ENCODE measurements at places on chromosomes 2 and 18.

DNA sequence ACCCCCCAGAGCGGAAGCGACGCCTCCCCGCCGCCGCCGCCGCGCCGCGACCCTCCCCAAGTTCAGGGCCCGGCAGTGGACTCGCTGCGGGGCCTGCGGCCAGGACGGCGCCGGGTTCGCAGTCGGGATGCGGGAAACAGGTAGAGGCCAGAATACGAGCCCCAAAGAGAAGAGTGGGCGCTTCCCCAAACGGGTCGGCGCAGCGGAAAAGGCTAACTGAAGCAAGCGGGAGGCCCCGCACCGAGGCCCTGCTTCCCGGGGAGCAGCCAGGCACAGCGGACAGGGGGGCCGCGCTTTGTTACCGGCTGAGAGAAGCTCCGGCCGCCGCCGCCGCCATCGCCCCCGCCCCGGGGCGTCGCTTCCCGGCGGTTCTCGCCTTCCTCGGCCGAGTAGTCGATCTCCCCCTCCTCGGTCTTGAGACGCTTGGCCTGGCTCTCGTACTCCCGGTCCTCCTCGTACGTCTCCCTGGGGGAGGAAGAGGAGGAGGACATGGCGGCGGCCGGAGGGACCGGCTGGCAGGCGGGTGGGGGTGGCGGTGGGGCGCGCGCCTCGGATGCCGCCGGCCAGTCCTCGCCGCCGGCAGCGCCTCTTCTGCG, 494 bp downstream of the HNRNPLL start:
- DNase-seq, result no peak

- no peak for DNase-seq
Observed at GRCh38 chr2:190682168-190682567, 33.3 kb downstream of the NAB1 start.

DNA sequence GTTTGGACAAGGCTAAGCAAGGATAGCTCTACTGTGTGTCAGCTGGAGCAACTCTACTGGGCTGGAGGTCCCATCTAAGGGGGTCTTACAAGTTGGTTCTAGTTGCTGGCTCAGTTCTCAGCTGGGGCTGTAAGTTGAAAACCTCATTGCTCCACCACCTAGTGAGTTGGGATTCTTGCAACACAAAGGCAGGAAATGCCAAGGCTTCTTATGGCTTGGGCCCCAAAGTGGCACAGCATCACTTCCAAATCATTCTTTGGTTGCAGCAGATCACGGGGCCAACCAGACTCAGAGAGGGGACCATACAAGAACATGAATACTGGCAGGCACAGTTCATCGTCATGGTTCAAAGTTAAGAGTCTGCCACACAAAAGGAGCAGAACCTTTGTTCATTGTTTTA, 332.7 kb downstream of the LRRTM1 start:
- DNase-seq, result no peak

DNA sequence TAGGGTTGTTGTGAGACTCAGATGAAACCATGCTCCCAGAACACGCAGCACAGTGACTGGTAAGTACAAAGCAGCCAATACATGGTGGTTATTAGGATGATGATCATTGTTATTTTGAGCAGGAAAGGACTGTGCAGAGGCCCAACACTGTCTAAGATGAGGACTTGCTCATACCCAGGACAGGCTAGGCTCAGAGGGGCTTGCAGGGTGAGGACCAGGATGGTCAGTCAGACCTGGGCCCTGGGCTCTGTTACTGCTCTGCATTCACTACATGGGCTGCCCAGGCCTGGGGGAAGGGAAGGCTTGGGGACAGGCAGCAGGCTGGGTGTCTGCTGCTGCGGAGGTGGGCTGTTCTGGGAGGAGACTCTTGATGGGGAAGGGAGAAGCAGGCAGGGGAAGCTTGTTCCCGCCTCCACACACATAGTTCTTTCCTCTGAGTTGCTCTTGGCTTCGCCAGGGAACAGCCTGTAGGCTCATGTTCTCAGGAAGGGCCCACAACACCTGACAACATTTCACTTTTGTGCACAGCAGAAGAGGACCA, 17.5 kb downstream of the CAPN13 start:
- no peak for DNase-seq

- no peak for DNase-seq
Observed at GRCh38 chr2:132969371-132969985, 299.5 kb upstream of the LYPD1 start.

GRCh38 chr18:23058746-23059415, 76.4 kb upstream of the CABLES1 start:
- DNase-seq, result no peak

GRCh38 chr2:43854671-43855070, 15.9 kb downstream of the ABCG8 start:
- DNase-seq, result no peak

DNA sequence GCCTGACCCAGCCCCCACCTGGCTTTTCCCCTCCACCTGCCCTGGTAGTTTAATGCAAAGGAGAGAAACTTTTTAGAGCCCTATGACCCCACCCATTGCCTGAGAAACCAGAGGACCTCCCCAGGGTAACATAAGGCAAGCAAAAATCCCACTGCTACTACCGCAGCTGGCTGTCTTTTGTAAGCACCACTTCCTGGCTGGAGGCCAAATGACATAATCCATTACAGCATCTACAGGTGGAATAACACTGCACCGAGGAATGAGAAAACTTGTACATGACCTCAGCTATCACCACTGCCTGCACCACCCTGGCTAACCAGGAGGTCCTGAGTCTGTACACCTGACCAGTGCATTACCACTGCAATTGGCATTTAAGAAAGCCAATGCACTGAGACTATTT, 149.6 kb upstream of the GALNT5 start:
- no peak for DNase-seq

- DNase-seq, result no peak
Observed at GRCh38 chr18:61803393-61803792, 89.4 kb downstream of the RNF152 start.

- DNase-seq, result no peak
Observed at GRCh38 chr2:69890881-69891280, 2.9 kb upstream of the SNRNP27 start.

DNA sequence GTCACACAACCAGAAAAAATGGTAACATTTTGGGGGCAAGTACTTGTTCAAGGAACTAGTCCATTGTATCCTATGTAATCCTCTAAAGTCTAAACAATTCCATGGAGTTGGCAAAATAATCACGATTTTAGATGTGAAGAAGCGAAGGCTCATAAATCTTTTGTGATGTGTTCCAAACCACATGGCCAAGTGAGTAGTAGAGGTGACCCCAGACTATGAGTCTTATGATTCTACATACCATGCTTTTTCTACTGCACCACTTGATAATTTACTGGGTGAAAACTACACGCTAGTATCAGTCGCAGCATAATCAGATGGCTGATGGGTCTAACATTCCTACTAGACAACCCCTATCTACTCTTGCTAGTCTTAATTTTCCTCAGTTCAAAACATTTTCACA, 371.4 kb downstream of the OSR1 start:
- DNase-seq, result no peak

- peak; percentile 85 for DNase-seq
Observed at GRCh38 chr2:204108781-204109295, 172.3 kb downstream of the ICOS start.

GRCh38 chr18:6546229-6546628, 131.5 kb upstream of the L3MBTL4 start:
- DNase-seq, result no peak

- DNase-seq, result no peak
Observed at GRCh38 chr18:8177330-8178016, 431.8 kb upstream of the RAB12 start.

GRCh38 chr2:222651718-222652418, 4.0 kb downstream of the FARSB start:
- no peak for DNase-seq

GRCh38 chr18:6004683-6005082, 109.4 kb upstream of the TMEM200C start:
- DNase-seq, result peak; percentile 84

- no peak for DNase-seq
Observed at GRCh38 chr2:28336982-28337627, 55.6 kb upstream of the FOSL2 start.

GRCh38 chr18:79453816-79454735, 58.3 kb downstream of the NFATC1 start:
- DNase-seq, result no peak

DNA sequence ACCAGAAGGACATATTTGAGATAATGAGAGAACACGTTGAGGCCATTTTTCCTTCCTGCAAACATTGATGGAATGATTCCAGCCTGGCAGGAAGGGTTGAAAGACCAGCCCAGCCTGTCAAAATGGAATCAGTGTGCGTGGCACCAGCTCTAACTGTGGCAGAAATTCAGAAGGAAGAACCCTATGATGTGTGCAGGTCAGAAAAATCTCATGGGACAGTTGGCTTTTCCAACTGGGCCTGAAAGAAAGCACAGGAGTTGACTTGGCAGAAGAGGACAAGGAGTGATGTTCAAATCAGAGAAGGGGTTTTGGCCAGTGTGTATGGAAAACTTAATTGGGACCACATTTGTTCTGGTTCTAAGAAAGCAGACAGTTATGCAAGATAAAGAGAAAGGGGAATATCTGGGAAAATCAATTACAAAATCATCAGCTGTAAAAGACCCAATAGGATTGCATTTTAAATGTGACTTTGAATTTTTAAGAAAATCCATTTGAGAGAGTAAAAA, 192.8 kb upstream of the PID1 start:
- no peak for DNase-seq

DNA sequence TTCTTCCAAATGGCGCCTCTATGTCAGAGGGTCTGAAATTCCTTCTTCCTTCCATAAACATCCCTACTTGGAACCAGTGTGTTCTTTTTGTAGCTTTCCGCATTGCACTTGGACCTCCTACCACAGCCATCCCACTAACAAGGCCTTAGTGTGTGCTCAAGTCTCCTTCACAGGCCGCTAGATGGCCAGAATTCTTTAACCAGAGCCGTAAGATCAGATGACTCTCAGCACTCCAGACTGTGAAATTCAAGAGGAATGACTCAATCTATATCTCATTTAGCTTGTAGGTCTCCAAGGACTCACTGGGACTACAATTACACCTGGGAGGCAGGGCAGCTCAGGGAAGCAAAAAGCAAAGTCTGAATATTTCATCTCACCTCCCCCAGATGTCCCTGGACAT, 298.9 kb downstream of the EIPR1 start:
- no peak for DNase-seq

- DNase-seq, result no peak
Observed at GRCh38 chr18:45482286-45482685, 133.0 kb upstream of the SLC14A2 start.

DNA sequence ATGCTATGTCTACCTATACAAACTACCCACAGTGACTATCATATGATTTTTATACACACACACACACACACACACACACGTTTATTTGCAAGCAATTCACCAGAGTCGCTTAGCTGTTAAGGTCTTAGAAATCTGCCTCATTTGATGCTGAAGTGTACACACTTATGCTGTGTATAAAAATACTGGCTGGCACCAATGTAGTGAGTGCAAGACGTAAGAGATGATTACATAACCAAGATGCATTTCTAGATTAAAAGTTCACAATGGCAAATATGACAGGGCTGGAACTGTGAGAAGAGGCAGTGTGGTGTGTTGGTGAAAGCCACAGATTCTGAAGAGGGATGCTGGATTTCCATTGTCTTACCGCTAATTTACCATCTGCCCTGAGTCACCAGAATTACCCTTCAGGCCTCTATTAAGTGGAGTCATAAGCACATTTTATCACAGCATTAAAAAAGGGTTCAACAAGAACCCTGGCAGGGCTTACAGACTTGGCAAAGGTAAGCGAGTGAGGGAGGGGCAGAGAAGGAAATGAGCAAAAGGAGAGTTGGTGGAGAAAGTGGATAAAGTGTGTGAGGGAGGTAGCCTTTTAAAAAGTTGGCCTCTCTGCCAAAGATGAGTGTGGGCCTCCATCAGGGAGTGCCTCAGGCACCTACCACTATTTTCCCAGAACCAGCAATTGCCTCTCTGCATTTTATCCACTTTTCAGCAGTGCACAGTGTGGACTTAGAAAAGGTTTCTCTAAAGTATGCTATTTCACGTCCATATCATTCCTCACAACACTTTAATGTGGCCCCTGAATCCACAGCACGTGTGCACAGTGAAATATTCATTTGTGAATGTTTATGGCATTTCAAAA, 21.5 kb downstream of the MEIS1 start:
- no peak for DNase-seq

DNA sequence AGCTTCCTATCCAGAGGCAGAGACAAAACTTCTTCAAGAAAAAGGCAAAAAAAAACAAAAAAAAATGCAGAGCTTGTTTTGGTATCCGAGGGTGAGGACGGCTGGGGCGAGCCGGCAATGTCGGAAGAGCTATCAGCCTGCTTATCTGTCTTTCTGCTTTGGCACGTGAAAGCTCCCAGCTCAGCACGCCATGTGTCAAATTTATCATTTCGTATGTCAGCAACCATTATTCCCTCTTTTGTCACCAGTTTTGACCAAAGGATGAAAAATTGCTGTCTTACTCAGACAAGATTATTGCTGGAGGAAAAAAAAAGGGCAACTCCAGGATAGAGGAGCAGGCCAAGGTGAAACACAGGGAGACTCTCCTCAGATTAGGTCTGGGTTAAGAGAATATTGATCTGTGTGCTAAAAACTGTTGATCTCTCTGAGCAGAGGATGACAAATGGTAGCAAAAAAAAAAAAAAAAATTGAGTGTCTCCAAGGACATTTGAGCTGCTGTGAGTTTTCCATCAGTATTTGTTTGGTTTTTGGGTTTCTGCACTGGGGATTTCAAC, 532.0 kb upstream of the POU3F3 start:
- no peak for DNase-seq

GRCh38 chr2:239482778-239483712, 82.2 kb upstream of the HDAC4 start:
- no peak for DNase-seq

DNA sequence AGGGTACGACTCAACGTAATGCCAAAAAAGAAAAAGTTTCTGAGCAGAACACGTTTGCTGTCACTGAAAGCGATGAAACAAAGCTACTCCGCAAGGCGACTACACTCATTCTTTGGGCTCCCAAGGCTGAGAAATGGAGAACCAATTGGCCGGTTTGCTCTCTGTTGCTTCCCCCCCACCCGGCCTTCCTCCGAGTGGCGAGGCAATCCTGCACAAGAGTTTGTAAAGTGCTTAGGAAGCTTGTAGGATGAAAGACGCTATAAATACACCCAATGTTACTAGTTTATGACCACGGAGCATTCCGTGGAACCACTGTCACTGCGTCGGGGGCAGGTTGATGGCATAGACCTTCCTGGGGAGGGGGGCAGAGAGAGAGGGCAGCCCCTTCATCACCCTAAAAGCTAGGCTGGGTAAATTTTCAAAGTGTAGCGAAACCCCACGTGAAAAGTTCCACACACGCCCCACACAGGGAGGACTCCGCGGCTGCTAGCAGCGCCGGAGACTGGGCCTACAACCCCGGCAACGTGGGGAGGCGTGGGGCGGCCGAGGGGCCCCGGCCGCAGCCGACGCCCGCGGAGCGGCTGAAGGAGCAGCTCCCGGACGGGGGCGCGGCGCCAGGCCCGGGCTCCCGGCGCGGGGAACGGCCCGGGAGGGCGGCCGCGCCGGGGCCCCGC, 915 bp downstream of the CUL3 start:
- DNase-seq, result peak; percentile 31

DNA sequence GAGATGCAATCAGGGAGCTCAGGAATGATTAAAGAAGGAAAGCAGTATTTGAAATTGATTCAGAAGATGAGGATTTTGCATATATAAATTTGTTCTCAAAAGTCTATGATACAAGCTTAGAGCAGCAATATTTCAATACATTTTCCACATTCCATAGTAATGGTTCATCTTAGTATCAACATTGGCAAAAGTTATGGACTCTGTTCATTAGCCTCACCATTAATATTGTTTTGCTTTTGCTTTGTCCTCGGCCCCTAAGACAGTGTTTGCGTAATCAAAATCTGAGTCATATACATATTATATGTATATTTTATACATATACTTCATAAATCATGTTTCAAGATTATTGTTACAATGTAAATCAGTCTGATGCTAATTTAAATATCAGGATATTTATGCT, 176.6 kb downstream of the CNTNAP5 start:
- no peak for DNase-seq
